Endothelial cell of coronary artery (primary cell): ENCODE measurements at places on chromosomes 2 and 18. TPM values are rescaled to one million over a fixed set of nuclear protein-coding genes. Genes with fewer than 3 reads are reported as not detected.

Gene CDK5R2
- total RNA-seq = not detected in 2 replicates

Gene STK39
- total RNA-seq = 5.5 and 9.6 TPM in 2 replicates

Gene PLGLB1
- 0.18 and 0.75 TPM in 2 replicates for total RNA-seq

Gene CNRIP1
- 29.9 and 43.5 TPM in 2 replicates for total RNA-seq

Gene CPS1
- 3.9 and 7.2 TPM in 2 replicates for total RNA-seq
